Fibroblast of upper back skin (primary cell): ENCODE measurements at places on chromosomes 7 and 10.

DNA sequence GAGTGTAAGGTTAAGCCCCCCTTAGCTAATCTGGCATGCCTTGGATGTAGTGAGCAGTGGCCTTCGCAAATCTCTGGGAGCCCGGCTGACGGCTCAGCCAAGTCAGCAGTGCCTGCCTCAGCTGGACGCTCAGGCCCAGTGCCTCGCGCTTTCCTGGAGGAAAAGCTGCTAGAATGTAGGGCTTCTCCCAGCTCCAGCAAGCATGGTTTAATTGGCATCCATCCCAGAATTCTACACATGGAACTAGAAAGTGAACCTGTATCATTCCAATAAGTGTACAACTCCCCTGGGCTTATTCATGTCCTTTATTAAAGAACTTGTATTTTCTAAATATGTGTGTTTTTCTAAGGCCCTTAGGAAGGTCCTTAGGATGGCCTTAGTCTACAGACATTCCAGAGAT is 287.8 kb upstream of the SHH start:
- DNase-seq: no peak

GRCh38 chr10:105658696-105659095 is 1017.6 kb downstream of the SORCS3 start:
- no peak for DNase-seq

DNA sequence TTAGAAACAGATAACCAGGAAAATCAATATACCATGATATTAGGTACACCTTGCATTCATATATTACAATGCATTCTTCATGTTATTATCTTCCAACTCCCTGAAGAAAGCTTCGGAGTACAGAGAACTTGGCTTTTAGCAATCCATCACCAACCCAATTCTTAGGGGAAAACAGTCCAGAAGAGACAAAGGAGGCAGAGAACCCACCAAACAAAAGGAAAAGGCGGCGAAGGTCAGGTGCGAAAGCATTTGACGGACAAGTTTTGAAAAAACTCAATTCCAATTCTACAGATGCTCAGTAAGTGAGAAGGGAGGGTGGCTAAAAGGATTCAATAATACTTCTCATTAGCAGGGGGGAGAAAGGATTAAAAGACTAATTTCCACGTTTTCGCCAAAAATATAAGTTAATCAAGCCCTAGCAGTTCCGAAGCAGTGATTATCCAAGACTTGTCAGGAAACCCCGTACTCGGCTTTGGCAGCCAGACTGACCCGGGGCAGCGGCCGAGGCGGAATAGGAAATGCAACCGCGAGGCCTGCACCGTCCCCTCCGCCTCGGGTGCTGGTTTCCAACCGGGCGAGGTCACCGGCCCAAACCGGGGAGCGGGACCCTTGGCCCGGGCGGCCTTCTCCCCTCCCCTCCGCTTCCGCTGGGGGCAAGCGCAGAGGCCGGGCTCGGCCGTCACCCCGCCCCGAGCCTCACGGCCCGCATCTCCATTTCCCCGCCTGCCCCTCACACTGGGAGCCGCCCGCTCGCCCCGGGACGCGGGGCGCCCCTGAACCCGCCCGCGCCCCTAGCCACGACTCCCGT is 747 bp downstream of the GDI2 start:
- no peak for DNase-seq

- no peak for DNase-seq
These were observed 138.3 kb downstream of the JCAD start for GRCh38 chr10:29921071-29921446.

- no peak for DNase-seq
These were observed 30.4 kb downstream of the ZNF92 start for GRCh38 chr7:65404020-65404419.

- no peak for DNase-seq
These were observed 104.3 kb downstream of the NRBF2 start for GRCh38 chr10:63237396-63237795.

- DNase-seq: no peak
These were observed 28.5 kb upstream of the ARMC3 start for GRCh38 chr10:22899307-22899706.

- no peak for DNase-seq
These were observed 575.6 kb upstream of the MKI67 start for GRCh38 chr10:128701837-128702236.

GRCh38 chr10:94076325-94076841 is 82.7 kb downstream of the PLCE1 start:
- peak; percentile 78 for DNase-seq

GRCh38 chr10:132347211-132347930 is 15.4 kb downstream of the LRRC27 start:
- no peak for DNase-seq

- no peak for DNase-seq
These were observed 185.9 kb upstream of the ASAH2 start for GRCh38 chr10:50437248-50437647.

- no peak for DNase-seq
These were observed 295.0 kb downstream of the TCERG1L start for GRCh38 chr10:131016556-131016955.

- no peak for DNase-seq
These were observed 49.2 kb downstream of the RHOBTB1 start for GRCh38 chr10:60894786-60895185.

GRCh38 chr10:69810675-69811397 is 9.1 kb downstream of the COL13A1 start:
- DNase-seq: no peak

DNA sequence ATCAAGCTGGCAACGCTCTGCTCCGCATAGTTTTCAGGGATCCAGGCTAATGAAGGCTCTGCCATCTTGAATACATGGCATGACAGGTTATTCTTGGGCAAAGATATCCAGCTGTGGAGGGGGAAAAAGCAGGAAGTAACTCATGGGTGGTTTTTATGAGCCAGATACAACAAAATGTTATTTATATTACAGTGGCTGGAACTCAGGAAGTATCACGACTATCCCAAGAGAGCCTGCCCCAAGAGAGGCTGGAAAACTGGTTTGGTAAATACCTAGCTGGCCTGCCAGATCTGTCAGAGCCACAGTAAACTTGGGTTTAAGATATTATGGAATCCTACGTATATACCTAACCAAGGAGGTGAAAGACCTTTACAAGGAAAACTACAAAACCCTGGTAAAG is 462.8 kb upstream of the ANKRD30A start:
- DNase-seq: no peak

DNA sequence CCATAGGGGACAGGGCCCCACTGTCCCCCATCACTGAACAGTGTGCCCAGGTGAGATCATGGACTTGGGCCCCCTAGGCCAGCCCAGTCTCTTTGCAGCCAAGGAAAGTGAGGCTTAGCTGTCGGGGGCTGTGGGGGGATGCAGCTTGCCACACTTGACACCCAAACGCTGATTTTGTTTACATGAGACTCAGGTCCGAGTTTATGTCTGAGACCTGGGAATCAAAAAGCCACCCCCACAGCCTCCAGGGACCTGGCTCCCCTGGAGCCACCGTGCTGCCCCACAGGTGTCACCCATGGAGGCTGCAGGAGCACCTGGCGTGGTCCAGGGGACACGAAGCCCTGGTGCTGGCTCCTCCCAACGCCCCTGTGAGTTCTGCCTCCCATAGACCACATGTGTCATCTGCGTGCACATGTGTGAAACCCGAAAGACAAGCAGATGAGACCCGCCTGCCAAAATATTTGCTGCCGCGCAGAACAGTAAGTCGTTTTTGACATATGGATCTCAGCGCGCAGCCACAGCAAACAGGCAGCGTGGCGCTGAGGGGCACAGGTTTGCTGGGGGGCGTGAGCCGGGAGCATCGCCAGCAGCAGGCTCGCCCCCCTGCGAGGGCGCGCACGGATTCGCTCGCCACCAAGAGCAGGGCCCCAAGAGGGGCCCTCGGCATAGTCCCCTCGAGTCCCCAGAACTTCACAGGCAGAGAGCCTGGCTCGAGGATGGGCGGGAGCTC is 112.3 kb downstream of the LHPP start:
- no peak for DNase-seq

DNA sequence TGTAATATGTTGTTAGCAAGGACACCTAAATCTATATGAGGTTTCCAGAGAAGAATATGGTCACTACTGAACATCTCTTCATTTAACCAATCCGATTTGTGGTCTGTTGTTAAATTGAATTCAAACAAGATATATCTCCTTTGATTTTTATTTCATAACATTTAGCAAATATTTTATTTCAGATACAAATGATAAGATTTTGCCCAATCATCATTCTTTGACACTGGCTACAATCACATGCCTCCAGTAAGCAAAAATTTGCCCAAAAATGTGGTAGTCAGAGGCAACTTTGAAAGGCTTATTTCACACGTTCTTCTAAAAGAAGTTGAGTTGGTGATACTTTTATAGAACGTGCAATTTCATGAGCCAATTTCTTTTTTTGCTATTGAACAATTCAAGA is 44.7 kb upstream of the AGMO start:
- no peak for DNase-seq

- no peak for DNase-seq
These were observed 144.4 kb downstream of the PTPN20 start for GRCh38 chr10:47055386-47056246.

DNA sequence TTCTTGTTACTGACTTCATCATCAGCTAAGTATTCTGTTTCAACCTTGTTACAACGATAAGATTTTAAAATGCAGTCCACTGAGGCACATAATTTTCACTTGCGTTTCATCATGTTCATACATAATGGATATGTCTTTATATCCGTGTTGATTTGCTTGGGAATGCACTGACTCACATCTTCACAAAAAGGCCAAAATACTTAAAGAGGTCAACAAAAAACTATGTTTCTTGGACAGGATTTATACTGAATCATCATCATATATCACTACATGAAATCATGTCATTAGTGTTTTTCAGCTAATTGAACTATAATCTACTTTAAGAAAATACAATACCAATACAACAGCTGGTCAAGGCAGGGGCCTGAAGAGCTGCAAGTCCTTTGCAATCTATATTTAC is 324.5 kb upstream of the KLF6 start:
- peak; percentile 86 for DNase-seq

DNA sequence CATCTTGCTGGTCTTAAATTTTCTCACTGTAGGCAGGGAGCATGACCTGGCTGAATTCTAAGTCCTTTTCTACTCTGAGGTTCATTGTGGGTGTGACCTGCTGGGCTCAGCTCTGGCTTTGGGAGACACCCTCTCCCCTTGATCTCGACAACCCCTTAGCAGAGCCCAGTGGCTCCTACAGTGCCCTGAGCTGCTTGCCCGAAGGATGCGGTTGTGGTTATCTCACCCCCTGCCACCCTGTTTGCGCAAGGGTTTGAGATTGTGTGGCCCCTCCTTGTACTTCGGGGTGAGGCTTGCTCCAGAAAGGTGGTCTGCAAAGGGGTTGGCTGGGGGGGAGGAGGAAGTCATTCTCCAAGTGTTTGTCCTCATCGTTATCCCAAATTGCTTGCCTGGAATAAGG is 55.3 kb downstream of the TCF7L2 start:
- no peak for DNase-seq

GRCh38 chr7:22325671-22326070 is 31.3 kb downstream of the RAPGEF5 start:
- DNase-seq: no peak

- peak; percentile 59 for DNase-seq
These were observed 83.7 kb upstream of the DUSP5 start for GRCh38 chr10:110413903-110414547.

DNA sequence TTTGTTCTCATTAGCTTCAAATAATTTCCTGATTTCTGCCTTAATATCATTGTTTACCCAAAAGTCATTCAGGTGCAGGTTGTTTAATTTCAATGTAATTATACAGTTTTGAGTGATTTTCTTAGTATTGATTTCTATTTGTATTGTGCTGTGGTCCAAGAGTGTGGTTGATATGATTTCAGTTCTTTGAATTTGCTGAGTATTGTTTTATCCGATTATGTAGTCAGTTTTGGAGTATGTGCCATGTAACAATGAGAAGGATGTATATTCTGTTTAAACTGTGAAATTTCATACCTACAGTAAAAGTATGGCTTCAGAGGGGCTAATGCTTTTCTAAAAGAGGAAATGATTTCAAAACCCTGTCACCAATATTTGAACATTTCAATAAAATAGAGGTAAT is 17.4 kb upstream of the GRM8 start:
- no peak for DNase-seq

DNA sequence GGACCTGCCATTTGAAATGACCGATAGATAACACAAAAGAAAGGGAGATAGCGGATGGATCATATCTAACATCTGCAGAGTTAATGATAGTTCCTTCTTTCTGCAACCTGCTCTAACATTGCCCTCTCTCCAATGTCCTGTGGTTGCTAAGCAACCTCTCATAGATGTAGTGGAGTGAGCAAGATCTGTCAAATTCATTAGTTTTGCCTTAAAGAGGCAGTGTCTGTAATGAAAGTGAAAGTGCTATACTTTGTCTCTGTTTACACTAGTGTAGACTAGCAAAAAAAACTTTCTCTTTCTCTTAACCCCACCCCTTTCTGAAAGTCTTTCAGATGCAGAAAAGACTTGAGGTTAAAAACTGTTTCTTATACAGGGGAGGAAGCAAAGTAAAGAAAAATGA is 1196.9 kb downstream of the SORCS3 start:
- peak; percentile 19 for DNase-seq

GRCh38 chr7:71558806-71559613 is 427.1 kb downstream of the GALNT17 start:
- DNase-seq: no peak

DNA sequence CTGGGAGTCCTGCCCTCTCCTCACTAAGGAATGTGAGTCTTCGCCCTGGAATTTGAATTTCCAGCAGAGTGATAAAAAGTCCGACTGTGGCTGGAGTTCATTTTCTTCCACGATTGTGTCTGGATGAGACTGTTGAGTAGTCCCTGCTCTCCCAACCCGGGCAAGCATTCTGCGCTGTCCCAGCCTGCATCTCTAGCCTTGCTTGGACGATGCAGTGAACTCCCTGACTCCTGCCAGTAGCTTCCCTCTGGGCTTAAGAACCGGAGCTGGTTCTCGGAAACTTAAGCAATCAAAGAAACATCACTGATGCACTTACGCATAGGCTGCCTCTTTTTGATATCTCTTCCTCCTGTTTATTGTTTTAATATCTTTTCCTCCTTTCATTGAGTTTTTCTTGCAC is 116.0 kb upstream of the FZD8 start:
- peak; percentile 52 for DNase-seq

DNA sequence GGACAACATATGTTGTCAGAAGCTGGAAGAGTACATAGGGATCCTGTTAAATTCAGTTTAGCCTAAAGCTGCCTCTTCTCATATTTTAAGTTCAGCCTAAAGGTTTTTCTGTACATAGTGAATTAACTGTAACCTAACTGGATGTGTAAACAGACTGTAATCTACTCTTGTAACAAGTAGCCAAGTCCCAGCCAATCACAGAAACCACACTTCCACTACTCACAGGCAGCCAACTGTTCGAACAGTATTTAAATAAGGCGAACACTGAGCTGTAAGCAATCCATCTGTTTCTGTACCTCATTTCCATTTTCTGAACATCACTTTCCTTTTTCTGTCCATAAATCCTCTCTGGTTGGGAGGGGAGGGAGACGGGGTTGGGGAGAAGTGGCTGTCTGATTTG is 15.0 kb upstream of the STN1 start:
- no peak for DNase-seq

- no peak for DNase-seq
These were observed 4.0 kb downstream of the ABCB4 start for GRCh38 chr7:87471473-87471872.

DNA sequence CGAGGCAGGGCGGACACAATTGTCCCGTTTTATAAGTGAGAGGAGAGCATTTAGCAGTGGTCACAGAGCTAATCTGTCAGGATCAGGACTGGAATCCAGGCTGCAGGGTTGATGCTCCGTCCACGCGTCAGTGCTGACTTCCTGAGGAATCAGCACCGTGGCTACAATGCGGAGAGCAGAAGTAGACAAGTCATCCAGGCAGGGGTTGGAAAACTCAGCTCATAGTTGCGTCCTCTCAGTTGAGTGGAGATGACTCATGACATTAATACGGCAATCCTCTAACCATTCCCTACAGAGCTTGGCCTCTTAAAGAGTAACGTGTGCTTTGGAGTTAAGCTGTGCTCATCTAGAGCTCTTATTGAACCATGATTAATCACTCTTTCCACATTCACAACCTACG is 17.1 kb upstream of the HTR5A start:
- no peak for DNase-seq
